ENCODE measurements at places on chromosomes 1 and 21.
A peak's percentile ranks its signal among the peaks of the same experiment; 100 is the strongest.

- DNase-seq: no peak
Measured at GRCh38 chr21:34974162-34974981, 74.7 kb downstream of the RUNX1 start.

- DNase-seq: no peak
Measured at GRCh38 chr1:116537898-116538297, 32.9 kb downstream of the CD58 start.

DNA sequence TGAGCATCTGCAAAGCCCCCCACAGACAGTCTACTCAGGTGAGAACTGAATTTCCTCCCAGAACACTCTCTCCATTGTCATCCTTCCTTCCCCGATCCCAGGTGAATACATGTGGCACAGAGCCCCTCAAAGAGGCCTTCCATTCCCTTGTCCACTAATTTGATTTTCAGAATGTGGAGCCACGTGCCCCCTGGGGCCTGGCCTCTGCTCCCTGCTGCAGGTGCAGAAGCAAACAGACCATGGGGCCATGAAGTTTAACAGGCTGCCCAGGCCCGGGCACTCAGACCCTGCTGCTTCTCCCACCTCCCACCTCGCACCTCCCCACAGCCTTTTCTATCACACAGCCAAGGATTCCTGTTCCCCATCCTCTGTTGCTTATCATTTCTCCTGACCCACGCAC is 243.8 kb upstream of the RAB4A start:
- no peak for DNase-seq

DNA sequence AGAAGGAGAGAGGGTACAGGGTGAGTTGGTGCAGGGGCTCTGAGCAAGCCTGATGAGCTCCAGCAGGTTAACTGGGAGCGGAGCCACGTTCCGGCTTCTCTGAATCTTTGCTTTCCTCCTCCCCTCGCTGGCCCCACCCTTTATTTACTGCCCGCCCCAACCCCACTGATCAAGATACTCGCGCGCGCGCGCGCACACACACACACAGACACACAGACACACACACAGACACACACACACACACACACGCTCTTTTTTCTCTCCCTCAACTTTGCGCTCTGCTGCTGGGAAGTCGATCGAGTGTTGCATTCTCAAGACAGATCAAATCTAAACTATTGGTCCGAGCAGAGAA is at the start of gene GRIK1:
GRIK1 (minus strand) TSS at position 73 of the 352 bp plus-strand sequence.
- DNase-seq: no peak

DNA sequence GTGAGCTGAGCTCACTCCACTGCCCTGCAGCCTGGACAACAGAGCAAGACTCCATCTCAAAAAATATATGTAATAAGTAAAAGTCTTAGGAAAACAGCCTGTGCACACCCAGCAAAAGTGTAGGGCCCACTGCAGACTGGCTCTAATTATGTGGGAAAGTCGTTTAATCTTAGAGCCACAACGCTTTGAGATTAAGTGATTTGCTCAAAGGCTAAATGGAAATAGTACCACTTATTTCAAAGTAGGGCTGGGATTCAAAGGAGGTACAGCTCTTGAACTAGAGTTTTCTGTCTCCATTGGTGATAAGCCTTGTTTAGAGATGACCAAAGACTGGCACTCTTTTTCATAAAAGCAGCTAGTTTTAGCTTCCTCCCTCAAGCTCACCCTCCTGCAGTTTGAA is 2.2 kb downstream of the TACSTD2 start:
- DNase-seq: no peak

GRCh38 chr1:2414297-2414958 is 2.1 kb upstream of the PEX10 start:
- DNase-seq: peak; percentile 66

DNA sequence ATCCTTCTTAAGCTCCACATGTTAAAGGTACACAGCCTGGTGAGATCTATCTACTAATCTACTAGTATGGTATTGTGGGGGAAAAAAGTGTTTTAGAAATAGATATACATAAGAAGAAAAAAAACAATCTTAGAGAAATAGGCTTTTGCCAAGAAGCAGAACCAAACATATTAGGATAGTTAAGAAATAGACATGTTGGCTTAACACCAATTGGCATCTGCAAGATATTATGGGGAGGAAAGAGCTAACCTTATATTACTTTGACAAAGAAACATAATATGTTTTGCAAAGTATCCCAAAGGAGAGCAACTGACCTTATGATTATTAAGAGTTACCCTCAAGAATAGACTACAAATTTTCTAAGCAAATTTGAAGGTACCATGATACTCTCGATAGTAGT is 202.9 kb downstream of the BRINP3 start:
- no peak for DNase-seq

DNA sequence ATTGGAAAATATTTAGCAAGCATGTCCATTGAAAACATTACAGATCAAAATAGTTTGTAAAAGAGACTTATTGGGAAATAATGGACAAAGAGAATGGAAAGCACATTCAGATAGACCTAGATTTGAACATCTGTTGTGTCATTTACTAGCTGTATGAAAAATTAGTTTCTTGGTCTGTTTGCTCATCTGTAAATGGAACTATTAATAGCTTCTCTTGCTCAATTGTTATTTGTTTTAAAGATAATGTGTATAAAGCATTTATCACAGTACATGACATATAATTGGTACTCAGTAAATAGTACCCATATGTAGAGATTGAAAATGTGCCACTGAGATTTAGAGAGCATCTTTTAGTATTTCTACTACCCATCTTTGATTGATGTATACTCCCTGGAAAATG is 25.9 kb downstream of the RPAP2 start:
- DNase-seq: no peak

- DNase-seq: no peak
Measured at GRCh38 chr1:77925956-77926355, 37.5 kb downstream of the NEXN start.

DNA sequence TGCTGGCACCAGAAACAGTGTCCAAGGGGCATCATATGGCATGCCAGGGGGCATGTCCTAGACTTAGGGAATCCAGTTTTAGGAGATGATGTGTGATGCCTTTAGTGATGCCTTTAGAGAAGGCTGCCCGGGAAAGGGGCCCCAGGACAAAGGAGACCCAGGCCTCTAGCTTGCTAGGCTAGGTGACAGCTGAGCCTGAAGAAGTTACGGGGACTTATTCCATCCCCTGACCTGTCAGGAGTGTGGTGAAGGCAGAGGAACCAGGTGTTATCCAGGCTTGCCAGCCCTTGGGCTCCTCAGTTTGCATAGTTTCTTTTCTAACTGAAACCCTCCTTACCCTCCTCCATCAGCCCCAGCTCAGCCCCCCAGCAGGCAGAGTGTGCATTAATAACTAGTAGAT is 269.7 kb upstream of the CSF3R start:
- DNase-seq: no peak

DNA sequence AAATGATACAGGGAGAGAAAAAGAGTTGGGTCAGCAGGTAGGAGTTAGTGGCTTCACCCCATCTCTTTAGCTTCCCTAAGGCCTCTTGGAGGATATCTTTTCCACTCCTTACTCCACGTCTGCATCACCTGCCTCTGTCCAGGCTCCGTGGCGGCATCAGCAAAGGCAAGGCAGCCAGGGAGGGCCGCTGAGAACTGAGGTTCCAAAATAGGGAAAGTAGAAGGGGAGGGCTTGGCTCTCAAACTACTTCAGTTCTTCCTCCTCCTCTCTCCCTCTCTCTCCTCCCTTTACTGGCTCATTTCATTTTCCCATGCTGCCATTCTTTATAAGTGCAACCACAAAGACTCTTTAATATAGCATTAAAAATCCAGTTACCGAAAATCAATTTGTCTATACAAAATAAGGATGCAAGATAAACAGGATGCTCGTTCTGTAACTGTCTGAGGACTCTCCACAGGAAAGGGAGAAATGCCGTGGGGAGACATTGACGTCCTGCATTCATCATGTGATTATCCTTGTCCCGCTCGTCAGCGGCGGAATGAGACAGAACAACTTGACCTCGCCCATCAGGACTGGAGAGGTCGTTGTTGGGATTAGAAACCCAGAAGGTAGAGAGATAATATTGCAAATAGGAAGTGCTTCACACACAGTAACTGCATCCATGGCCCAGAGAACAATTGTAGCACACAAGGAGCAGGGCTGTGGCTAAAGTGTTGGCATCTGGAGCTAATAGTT is 3.1 kb upstream of the MT1HL1 start:
- no peak for DNase-seq

- no peak for DNase-seq
Measured at GRCh38 chr1:15038232-15039016, 115.1 kb upstream of the TMEM51 start.
